ENCODE measurements at places on chromosomes 5 and 9. TPM values are rescaled to one million over a fixed set of nuclear protein-coding genes. Genes with fewer than 3 reads are reported as not detected.
A peak's percentile ranks its signal among the peaks of the same experiment; 100 is the strongest.

The CAPSL gene
- not detected for total RNA-seq

The TSC1 gene
- total RNA-seq = 47.1 TPM

The FBP1 gene
- total RNA-seq = 39.9 TPM

The PCDHA13 gene
- total RNA-seq = 2.3 TPM

The CORO2A gene
- 1.3 TPM for total RNA-seq

DNA sequence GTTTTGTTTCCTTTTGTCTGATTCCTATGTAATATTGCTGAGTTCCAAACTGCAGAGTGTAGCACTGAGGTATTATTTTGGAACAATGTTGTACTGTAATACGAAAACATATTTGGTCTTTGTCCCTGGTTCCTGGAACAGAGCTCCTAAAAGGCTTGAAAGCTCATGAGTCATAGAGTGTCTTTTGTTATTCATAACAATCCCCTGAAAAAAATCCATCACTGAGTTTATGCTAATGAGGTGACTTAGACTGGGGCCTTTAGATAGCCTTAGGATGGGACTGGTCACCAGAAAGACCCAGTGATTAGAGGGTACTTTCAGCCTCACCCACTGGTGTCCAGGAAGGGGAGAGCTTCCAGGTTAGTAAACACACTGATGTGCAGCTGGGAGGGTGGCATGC, 132.7 kb upstream of the POU5F2 start:
- no peaks in the 10 kb centered on the region for H3K27me3 ChIP-seq
- DNase-seq = no peak
- no peaks in the 10 kb centered on the region for H3K4me1 ChIP-seq
- H3K36me3 ChIP-seq = no peaks in the 10 kb centered on the region
- no peak overlapping the region for H3K27ac ChIP-seq

DNA sequence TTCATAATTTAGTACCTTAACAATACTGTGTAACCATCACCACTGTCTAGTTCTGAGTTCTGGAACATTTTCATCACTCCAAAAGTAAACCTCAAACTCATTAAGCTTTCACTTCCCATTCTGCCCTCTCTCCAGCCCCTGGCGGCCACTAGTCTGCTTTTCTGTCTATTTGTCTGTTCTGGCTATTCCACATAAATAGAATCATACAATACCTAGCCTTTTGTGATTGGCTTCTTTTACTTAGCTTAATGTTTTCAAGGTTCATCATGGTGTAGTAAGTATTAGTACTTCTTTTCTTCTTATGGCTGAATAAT, 138.7 kb downstream of the RAPGEF6 start:
- no peak overlapping the region for H3K4me3 ChIP-seq
- peaks cover 8% of the 10 kb centered on the region for H3K4me1 ChIP-seq
- H3K36me3 ChIP-seq = no peaks in the 10 kb centered on the region
- no peak for DNase-seq
- H3K27ac ChIP-seq = no peak overlapping the region

DNA sequence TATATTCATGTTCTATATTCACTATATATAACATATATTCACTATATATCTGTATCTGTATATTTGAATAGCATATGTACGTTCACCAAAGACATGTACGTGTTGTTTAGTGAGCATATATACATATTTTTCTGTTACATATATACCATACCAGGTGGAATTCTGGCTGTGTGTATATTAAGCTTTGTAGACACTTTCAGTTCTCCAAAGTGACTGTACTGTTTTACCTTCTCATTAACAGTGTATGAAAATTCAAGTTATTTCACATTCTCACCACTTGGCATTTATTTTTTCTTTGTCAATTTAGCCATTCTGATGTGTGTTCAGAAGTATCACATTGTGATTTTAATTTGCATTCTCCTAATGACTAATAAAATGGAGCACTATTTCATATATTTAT, 52.2 kb downstream of the DROSHA start:
- no peak overlapping the region for H3K4me3 ChIP-seq
- no peak overlapping the region for H3K27ac ChIP-seq
- no peak for DNase-seq
- no peaks in the 10 kb centered on the region for H3K27me3 ChIP-seq
- H3K4me1 ChIP-seq = no peaks in the 10 kb centered on the region

DNA sequence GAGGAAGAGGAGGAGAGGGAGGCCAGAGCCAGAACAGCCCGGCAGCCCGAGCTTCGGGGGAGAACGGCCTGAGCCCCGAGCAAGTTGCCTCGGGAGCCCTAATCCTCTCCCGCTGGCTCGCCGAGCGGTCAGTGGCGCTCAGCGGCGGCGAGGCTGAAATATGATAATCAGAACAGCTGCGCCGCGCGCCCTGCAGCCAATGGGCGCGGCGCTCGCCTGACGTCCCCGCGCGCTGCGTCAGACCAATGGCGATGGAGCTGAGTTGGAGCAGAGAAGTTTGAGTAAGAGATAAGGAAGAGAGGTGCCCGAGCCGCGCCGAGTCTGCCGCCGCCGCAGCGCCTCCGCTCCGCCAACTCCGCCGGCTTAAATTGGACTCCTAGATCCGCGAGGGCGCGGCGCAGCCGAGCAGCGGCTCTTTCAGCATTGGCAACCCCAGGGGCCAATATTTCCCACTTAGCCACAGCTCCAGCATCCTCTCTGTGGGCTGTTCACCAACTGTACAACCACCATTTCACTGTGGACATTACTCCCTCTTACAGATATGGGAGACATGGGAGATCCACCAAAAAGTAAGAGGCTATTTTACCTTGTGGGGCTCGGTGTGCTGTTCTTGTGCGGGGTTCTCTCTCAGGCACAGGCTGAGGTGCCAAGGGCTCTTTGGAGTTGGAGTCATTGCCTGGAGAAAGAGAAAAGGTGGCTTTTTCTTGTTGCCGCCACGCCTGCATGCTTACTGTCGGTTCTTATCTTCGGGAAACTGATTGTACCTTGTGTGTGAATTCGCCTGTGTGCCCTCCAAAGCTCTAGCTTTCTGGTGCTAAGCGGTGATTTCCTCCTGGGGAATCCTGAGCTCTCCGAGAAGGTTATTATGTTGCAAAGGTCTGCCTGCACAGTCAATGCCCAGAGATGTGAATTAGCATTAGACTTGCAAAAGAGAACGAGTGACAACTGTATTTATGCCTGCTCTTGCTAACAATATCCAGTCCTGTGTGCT, at the start of gene ISL1:
Gene ISL1, plus strand, starts transcription at position 318 of the 991 bp plus-strand sequence. Its CDS starts 224 bp downstream, at position 542.
- peaks cover 7% of the 10 kb centered on the region for H3K27me3 ChIP-seq
- H3K4me3 ChIP-seq = peak within 1 kb of the TSS; percentile 0
- H3K4me1 ChIP-seq = peaks cover 38% of the 10 kb centered on the region
- peak; percentile 64 for DNase-seq
- peak within 1 kb of the TSS; percentile 25 for H3K27ac ChIP-seq

DNA sequence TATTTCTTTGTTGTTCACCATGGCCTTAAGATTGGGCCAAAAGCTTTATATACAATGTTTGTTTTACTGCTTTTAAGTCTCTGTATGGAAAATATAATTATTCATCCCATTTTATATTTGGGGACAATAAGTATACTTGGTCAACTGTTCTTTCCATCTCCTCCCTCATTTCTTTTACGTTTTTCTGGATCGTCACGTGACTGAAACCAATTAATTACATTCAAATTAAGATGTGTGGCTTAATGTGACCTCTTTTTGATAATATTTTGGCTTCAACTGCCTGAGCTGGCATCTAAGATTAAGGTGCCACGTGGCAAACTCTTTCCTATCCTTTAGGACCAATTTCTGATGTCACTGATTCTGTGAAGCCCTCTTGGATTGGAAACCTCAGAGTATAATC, 250.1 kb upstream of the SGCD start:
- no peak overlapping the region for H3K4me3 ChIP-seq
- no peak for DNase-seq
- no peaks in the 10 kb centered on the region for H3K36me3 ChIP-seq
- no peak overlapping the region for H3K27ac ChIP-seq
- H3K4me1 ChIP-seq = no peaks in the 10 kb centered on the region

GRCh38 chr9:129237164-129237611, 59.1 kb upstream of the IER5L start:
- no peak overlapping the region for H3K4me3 ChIP-seq
- H3K36me3 ChIP-seq = no peaks in the 10 kb centered on the region
- H3K27ac ChIP-seq = no peak overlapping the region
- H3K4me1 ChIP-seq = no peaks in the 10 kb centered on the region

DNA sequence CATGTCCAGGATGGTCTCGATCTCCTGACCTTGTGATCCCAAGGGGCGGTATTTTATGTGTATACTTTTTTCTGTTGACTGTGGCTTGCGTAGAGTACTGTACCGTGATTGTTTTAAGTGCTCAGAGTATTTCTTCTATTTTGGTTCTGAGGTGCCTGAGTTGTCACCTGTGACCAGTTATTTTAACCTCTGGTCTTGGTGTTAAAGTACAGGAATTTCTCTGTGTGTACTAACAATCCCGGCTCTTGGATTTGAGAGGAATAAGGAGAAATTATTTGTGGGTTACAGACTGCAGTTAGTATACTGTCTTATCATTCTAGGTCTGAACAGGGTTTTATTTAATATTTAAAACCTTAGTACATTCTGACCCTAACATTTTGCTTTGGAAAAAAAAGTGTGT, 2.0 kb downstream of the ANKHD1 start:
- peaks cover 43% of the 10 kb centered on the region for H3K4me1 ChIP-seq
- no peak overlapping the region for H3K27ac ChIP-seq
- H3K4me3 ChIP-seq = peak overlapping the region; percentile 78
- H3K27me3 ChIP-seq = no peaks in the 10 kb centered on the region
- no peak for DNase-seq

DNA sequence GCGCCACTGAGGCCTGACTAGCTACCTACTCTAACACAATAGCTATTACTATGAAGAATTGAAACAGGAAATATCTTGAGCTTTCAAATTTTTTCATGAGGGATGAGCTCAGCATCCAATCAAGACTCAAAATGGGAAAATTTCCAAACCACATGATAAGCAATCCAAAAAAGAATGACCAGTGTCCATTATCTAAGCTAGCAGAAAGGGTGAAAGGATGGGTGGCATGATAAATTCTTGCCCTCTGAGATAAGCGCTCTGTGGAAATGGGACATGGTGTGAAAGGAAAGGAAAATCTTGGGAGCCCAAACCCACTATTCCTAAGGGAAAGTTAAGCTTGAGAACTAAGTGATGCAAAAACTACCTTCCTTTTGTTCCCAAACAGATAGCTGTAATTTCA, 170.2 kb upstream of the NREP start:
- H3K4me3 ChIP-seq = no peak overlapping the region
- DNase-seq = no peak

DNA sequence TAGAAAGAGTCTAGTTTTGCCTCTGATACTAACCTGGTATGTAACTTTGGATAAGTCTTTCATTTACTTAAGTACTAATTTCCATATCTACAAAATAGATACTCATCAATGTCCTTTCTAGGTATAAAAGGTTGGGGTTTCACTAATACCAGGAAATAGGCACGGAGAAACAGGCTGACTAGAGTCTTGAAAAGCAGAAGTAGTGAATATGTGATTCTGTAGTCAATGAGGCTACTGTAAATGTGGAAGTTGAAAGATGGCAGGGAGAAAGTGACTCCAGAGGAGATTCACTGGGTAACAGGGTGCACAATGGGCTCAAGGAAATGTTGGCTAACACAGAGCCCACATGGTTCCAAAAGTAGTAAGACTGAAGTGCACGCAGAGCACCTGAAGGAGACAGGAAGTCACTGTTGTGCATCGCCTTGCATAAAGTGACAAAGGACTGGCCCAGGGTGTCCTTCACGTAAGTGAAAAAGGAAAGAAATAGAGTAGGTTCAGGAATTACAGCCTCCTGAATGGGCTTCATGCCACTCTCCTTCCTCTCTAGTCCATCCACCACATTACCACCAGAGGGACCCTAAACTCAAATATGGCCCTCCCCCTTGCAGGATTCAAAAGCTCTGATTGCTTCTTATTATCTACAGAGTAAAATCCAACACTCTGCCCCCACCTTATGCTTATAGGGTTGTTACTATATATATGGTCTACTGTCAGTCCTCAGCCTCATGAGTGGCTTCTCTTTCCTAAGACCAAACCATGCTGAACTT, 288.0 kb upstream of the SMARCA2 start:
- no peak overlapping the region for H3K4me3 ChIP-seq
- H3K36me3 ChIP-seq = no peaks in the 10 kb centered on the region
- no peaks in the 10 kb centered on the region for H3K4me1 ChIP-seq
- H3K27me3 ChIP-seq = no peaks in the 10 kb centered on the region
- DNase-seq = no peak

- H3K4me3 ChIP-seq = no peak overlapping the region
- DNase-seq = no peak
- no peaks in the 10 kb centered on the region for H3K27me3 ChIP-seq
Measured at GRCh38 chr5:158670201-158670600, 429.5 kb downstream of the EBF1 start.

DNA sequence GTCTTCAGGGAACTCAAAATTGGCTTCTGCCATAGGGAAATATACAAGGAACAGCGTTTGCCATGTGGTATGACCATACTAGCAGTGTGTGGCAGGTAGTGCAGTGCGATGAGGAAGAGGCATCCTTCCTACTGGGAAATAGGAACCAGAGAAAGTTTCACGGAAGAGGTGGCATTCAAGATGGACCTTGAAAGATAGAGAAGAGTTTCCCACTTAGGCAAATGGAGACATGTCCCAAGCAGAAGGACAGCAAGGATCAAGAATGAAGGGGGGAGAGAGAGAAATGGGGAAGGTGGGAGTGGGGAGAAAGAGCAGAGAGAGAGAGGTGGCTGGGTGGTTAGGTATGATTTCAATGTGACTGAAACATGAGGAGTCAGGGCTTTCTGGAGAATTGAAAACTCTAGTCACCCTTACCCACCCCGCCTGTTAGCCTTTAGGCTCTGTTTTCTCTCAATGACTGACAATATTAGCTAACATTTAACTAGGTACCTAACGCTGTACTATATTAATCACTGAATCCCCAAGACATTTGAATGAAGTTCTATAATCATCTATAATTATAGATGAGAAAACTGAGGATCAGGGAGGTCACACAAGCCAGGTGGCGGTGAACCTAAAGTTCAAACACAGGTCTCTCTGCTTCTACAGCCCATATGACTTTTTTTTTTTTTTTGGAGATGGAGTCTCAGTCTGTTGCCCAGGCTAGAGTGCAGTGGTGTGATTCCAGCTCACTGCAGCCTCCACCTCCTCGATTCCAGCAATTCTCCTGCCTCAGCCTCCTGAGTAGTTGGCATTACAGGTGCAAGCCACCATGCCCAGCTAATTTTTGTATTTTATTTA, 171.3 kb downstream of the NR3C1 start:
- peaks cover 16% of the 10 kb centered on the region for H3K4me1 ChIP-seq
- H3K27me3 ChIP-seq = no peaks in the 10 kb centered on the region
- H3K4me3 ChIP-seq = no peak overlapping the region
- no peaks in the 10 kb centered on the region for H3K36me3 ChIP-seq
- H3K27ac ChIP-seq = no peak overlapping the region
- DNase-seq = no peak

DNA sequence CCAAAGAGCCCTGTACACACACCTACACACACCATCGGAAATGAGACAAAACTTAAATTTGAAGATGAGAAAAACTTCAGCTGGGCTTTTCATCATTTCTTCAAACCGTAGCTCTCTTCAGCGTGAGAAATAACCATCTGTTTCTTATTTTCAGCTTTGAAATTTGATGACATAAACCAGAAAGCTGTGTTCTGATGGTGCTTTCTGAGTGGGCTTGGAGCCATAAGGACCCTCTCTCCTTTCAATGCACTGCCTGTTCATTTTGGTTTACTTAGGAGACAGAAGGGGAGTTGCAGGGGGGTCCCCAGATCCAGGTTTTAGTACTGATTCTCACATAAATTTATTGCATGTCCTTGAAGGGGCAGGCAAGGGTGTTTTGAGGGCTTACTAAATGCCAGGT, 9.5 kb downstream of the FBXO10 start:
- H3K4me3 ChIP-seq = no peak overlapping the region
- H3K27ac ChIP-seq = peak overlapping the region; percentile 69
- DNase-seq = peak; percentile 3
- H3K27me3 ChIP-seq = no peaks in the 10 kb centered on the region
